ENCODE measurements at places on chromosomes 16 and 17.
A peak's percentile ranks its signal among the peaks of the same experiment; 100 is the strongest.

GRCh38 chr16:10076037-10076436, 106.2 kb downstream of the GRIN2A start:
- DNase-seq: no peak

DNA sequence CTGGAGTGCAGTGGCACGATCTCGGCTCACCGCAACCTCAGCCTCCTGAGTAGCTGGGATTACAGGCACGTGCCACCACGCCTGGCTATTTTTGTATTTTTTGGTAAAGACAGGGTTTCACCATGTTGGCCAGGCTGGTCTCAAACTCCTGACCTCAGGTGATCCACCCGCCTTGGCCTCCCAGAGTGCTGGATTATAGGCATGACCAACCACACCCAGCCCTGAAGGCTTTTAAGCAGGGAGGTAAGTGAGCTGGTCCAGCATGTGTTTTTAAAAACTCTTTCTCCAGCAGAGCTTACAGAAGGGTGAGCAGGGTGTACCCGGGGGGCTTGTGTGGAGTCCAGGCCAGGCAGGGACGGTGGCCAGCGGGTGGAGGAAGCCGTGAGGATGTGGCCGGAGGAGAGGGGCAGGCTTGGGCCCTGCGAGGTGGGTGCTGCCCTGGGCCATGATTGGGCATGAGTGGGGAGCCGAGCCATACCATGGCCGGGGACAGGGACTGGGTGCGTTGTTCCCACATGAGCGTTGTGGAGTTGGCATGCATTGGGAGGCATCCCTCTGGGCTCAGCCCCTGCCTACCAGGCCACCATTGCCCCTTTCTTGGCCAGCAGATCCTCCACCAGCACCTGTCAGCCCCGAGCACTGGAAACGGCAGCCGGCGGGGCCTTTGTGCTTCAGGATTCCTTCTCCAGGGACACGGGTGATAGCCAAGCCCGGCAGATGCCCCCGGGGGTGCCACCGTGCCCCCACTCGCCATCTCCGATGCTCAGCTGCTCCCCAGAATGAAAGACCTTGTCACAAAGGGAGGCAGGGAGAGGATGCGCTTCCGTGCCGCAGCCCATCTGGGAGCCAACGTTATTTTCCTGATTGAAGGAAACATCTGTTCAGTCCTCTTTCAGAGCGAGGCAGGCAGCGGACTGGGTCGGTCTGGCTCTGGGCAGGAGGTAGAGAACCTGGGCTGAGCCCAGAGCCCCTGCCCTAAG, 64.5 kb downstream of the RAI1 start:
- DNase-seq: no peak

DNA sequence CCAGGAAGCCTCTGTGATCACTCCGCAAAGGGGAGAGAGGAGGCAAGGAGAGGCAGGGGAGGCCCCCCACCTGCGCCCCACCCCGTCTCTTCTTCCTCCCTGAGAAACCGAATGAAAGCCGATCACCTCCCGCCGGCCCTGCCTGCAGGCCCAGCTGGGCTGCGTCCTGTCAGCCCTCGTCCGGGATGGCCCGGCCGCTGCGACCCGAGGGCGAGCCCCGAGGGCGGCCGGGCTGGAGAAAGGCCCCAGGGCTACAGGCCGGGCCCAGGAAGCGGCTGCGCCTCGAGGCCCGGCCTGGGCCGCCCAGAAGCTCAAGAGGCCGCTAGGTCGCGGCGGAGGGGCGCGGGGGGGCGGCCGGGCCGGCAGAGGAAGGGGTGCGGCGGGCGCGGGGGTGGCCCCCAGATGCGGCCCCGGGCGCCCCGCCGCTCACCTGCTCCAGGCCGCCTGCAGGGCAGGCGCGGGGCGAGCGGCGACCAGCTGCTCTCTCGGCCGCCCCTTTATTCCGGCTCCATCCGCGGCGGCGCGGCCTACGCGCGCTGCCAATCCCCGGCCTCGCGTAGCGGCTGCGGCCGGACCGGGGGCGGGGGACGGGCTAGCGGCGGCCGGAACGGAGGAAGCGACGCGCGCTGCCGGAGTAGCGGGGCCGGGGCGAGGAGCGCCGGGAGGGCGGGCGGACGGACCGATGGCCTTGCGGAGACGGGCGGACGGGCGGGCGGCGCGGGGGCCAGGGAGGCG, at the start of gene ZNF319:
Gene ZNF319 (minus strand): TSS at position 702 of the 735 bp plus-strand sequence. CDS start 2,407 bp downstream, outside the sequence.
- DNase-seq: no peak

GRCh38 chr16:65342231-65342866, 220.5 kb upstream of the CDH11 start:
- no peak for DNase-seq

DNA sequence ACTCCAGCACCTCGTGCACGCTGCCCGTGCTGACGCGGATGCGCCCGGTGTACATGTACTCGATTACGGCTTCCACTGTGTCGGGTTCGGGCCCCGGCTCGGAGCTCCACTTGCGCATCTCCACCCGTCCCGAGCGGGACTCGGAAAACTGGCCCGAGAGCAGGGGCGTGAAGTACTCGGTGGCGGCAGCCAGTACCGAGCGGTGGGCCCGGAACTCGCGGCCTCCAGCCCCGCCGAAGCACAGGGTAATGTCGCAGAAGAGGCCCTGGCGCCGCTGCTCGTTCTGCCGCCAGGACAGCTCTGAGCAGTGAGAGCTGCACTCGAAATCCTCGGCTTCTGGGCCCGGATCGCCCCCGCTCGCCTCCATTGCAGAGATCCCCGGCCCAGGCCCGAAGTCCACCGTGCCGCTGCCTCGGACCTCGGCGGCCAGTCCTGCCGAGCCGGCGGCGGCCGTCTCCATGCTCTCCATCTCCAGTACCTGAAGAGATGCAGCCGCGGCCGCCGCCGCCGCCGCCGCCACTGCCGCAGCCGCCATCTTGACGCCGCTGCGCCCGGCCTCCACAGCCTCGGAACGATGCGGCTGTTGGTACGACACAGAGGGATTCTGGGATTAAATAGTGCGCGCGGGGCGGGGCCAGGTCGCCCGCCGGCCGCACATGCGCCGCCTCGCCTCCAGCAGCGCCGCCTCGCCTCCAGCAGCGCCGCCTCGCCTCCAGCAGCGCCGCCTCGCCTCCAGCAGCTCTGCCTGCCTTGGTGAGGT, at the start of gene KLHL11:
Gene KLHL11 (minus strand): TSS at position 588 of the 760 bp plus-strand sequence. CDS start 53 bp downstream, at position 535.
- peak; percentile 79 for DNase-seq

GRCh38 chr17:17125136-17126084, 80.7 kb downstream of the PLD6 start:
- DNase-seq: no peak

- DNase-seq: no peak
Observed at GRCh38 chr17:44749980-44750318, 8.8 kb upstream of the ADAM11 start.

DNA sequence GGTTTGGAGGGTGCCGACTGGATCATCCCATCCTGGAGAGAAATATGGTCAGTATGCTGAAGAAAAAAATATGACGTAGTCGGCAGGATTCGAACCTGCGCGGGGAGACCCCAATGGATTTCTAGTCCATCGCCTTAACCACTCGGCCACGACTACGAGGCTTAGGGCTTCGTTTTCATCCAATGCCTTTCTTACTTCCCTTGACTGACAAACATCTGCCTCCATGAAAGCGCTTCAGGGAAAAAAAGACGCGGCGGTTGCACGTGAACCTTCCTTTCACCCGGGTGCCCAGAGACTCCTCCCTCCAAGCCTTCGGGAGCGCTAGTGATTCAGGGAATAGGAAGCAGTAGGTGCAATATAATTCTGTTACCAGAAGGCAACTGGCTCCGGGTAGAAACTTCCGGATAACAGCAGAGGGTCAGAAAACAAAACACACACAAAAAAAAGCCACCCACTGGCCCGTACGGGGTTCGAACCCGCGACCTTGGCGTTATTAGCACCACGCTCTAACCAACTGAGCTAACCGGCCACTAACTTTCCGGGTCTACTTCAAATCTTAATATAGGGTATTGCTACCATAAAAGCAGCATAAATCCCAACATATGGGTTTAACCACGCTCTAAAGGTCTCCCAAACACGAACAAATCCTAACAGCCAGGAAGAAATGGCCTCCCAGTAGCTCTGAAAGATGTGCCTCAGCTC, 16.3 kb upstream of the AURKB start:
- peak; percentile 86 for DNase-seq

DNA sequence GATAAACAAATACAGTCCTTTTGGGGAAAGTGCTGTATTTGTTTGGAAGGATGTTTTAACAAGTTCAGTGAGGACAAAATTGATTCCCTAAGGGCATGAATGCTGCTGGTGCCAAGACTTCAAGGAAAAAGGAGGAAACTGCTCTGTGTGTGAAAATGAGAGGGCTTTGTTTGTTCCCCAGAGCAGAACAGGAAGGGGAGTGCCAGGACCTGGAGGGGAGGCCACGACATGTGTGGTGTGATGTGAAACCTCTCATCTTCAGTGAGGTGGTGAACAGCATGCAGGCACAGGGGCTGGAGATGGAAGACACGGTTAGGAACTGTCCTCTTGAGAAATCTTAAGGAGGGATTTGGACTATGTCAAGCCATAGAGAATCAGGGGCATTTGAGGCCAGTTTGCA, 46.6 kb upstream of the GRIN2A start:
- no peak for DNase-seq

GRCh38 chr17:68161644-68162428, 86.0 kb upstream of the AMZ2 start:
- no peak for DNase-seq

DNA sequence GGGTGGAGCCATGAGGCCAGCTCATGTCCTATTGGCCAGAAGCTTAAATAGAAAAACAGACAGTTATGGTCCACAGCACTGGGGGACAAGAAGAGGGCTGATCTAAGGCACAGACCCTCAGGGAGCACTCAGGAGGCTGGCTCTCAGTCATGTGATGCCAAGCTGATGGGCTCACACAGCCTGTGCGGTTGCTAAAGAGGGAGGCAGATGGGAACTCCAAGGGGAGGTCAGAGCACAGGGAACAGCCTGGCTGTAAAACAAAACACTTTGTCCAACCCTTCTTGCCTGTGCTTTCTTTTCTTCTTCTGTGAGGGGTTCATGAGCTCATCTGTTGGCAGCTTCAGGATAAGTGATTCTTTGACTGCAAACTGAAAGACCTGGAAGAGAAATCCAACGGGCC, 27.2 kb downstream of the CNTNAP1 start:
- DNase-seq: no peak

GRCh38 chr17:80667462-80668277, 123.0 kb downstream of the RPTOR start:
- DNase-seq: no peak

DNA sequence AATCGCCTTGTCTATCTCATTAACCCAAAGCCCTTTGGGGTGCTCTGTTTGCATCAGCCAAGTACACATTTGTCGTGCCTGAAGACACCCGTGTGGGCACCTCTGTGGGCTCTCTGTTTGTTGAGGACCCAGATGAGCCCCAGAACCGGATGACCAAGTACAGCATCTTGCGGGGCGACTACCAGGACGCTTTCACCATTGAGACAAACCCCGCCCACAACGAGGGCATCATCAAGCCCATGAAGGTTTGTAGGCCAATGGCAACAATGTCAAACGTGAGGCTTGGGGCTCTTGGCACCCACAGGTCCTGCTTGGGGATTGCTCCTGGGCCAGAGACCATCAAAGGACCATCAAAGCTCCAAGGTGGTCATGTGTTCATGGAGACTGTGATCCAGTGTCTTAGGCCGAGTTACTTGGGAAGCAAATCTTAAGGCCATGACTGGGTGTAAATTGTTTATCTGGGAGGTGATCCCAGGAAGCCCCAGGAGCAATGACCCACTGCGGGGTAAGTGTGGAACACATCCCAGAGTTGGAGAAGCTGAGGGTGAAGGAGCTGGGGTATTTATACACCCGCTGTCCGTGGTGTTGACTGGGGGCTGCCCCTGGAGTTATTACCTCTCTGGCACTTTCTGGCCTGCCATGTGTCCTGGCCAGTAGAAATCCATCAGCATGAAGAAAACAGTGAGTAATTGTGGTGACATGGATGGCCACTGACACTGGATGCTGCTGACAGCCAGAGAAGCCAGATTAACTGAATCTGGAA, 24.0 kb downstream of the CDH5 start:
- no peak for DNase-seq

GRCh38 chr16:1137604-1138003, 15.3 kb upstream of the CACNA1H start:
- DNase-seq: no peak

DNA sequence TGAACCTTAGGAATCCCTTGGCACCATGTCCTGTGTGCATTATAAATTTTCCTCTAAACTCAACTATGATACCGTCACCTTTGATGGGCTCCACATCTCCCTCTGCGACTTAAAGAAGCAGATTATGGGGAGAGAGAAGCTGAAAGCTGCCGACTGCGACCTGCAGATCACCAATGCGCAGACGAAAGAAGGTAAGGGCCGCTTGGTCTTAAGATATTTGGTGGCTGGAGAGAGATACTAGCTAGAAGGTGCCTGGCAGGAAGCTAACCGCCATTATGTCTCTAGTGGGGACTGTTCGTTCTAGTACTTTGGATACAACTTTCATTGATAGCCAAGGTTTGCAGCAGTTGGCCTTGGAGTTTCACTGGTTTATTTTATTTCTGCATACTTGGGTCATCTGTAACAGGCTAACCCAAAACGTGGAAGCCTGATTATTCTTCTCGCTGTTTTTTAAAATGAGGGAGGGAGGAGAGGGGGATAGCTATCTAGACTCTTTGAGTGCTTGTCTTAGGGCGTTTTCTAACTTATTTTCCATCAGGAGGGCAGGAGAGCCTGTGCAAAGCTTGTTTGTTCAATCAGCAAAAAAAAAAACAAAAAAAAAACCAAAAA, 1.3 kb downstream of the RBBP6 start:
- DNase-seq: peak; percentile 20

- DNase-seq: no peak
Observed at GRCh38 chr17:55814377-55814776, 63.5 kb downstream of the PCTP start.

DNA sequence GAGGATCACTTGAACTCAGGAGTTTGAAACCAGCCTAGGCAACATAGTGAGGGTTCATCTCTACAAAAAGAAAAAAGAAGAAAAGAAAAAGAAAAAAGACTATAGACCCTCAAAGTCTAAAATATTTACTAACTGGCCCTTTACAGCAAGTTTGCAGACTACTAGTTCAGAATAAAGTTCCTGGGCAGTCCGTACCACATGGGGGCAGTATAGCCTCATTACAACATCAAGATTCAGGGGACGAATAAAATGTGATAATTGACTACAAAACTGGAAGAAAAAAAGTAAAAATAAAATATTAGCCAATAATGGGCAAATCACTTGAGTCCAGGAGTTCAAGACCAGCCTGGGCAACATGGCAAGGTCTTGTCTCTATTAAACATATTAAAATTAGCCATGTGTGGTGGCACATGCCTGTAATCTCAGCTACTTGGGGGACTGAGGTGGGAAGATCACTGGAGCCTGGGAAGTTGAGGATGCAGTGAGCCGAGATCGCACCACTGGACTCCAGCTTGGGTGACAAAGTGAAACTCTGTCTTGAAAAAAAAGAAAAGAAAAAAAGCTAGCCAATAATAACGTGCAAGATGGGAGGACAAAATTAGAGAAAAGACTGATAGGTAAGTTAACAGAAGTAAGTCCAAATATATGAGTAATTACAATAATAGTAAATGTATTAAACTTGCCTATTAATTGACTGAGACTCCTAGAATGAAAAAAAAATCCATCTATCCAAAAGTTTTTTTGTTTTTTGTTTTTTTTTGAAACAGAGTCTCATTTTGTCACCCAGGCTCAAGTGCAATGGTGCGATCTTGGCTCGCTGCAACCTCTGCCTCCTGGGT, 129.4 kb upstream of the SEC14L1 start:
- DNase-seq: no peak

- DNase-seq: no peak
Observed at GRCh38 chr17:42530952-42531454, 5.0 kb upstream of the NAGLU start.

All from left renal cortex interstitium (tissue), 4 donors.